ENCODE measurements at places on chromosomes 1 and 21.

DNA sequence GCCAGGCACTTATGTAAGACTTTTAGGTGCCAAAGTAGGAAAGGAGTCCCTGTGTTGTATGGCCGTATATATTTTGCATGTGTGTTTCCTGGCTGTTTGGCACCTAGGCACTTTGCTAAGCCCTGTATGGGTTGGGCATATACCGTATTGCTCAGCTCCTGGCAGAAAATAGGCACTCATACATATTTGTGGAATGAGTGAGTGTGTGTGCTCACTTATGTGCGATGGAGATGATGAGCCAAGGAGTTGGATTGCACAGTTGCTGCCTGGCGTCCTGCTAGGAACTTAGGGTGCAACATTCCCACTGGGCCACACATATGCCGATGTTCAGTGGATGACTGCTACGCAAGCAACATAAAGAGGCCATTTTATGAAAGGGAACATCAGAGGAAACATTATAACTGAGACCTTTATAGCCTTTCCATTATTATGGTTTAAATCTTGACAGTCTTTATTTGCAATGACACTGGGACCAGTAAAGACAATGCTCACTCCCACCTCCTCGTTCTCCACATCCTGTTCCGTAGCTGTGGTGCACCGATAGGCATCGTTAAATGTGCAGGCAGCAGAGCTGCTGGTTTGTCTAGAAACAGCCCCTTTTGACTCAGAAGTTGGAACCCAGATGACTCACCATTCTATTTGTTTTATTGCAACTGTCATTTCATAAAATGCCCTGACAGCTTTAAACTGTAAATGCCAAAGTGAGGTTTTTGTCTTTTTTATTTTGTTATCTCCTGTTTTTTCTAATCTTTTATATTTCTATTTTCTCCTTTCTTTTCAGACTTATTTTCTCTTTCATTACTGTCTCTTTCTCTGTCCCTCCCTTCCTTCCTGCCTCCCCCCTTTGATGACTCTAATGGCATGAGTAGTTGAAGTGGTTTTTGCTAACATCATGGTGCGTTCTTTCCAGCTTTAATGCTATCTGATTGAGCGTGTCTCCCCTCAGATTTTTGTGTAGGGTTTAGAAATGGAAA is 36.1 kb downstream of the PEX14 start:
- no peak for DNase-seq

- DNase-seq: no peak
These were observed 298.4 kb downstream of the ADGRL2 start for GRCh38 chr1:82099170-82099569.

DNA sequence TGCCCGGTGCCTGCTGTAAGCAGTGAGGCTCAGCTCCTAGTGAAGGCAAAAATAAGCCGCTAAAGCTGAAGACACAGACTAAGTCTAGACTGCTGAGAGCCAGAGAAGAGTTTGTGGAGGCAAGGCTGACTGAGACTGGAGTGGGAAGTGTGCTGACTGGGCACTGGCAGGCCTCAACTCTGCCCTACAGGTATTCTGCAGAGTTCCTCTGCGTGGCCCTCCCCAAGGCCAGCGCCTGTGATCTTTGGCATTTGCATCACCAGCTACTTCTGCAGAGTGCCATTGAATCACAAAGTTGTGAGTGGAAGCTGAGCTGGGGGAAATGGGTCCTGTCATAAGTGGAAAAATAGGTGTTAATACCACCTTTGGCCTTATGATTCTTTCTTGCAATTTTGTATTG is 905.7 kb downstream of the PLA2G4A start:
- DNase-seq: peak; percentile 45

DNA sequence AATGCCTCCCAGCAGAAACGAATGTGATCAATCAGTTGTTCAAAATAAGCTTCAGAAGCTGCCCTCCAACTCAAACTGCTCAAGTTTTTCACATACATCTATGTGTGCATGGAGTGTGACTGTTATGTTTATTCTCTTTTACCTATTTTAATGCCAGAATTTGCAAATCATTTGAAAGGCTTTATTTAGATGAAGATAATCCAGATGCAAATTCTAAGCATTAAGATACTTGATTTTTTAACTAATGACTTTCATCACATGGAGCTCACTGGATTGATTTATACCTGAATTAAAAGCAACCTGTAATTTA is 69.5 kb downstream of the PLD5 start:
- DNase-seq: no peak

- DNase-seq: no peak
These were observed 288.3 kb downstream of the TM2D1 start for GRCh38 chr1:61436491-61437120.

DNA sequence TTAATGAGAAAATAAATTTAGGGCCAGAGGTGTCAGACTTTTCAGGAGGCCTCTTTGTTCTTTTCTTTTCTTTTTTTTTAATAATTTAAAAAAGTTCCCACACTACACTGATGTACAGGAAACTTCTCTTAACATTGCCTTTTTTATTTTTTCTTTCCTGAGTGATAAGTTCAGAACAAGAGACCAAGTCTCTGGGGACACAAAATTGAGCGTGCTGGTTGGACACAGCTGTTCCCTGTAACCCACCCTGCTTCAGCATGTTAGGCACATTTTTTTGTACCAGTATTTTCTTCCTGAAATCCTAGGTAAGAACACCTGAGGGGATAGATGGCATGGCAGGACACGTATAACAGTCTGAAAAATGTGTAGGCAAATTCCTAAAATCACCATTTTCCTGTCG is 50.1 kb downstream of the PBX1 start:
- DNase-seq: no peak

GRCh38 chr1:236066054-236066453 is 1.2 kb upstream of the NID1 start:
- DNase-seq: no peak

All from spleen (tissue), 13 donors.